ENCODE measurements at places on chromosomes 4 and X. TPM values are rescaled to one million over a fixed set of nuclear protein-coding genes. Genes with fewer than 3 reads are reported as not detected.

Gene MMAA
- polyA plus RNA-seq: 7.4 TPM

Gene SMR3B
- not detected for polyA plus RNA-seq

Gene LRP2BP
- polyA plus RNA-seq: 0.89 TPM

Gene CPEB2
- polyA plus RNA-seq: 1.5 TPM

Gene NDST3
- polyA plus RNA-seq: not detected

Gene RAB40A
- polyA plus RNA-seq: not detected

Gene HTN3
- polyA plus RNA-seq: not detected

Gene CENPVL3
- polyA plus RNA-seq: not detected

Gene CXCL8
- 0.74 TPM for polyA plus RNA-seq

Gene TMEM192
- polyA plus RNA-seq: 25.1 TPM

Gene ATP11C
- 6.1 TPM for polyA plus RNA-seq

Gene GAGE12E
- polyA plus RNA-seq: not detected

Gene IRAK1
- 110 TPM for polyA plus RNA-seq

Gene TEX13D
- polyA plus RNA-seq: not detected

Gene SPANXN3
- polyA plus RNA-seq: not detected

Gene SLC25A14
- polyA plus RNA-seq: 6.7 TPM

Gene BEND2
- polyA plus RNA-seq: 0.24 TPM
